ENCODE measurements at places on chromosomes 11 and 22.

DNA sequence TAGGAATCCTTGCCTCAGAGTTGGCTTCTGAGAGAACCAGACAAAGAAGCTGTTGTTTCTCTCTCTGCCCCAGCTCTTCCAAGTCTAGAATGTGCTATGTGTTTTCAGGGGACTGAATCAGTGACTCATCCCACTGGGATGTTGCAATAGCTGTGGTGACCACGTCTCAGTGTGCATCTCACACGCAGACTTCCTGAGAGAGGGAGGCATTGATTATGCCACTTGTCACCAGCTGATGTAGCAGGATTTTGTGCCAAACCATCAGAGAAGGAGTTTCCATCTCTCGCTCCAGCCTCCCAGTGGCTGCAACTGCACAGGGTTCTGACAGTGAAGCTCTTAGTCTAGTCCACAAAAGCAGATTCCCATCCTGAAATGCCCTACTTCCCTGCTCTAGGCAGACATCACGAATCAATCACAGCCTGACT lies 455.8 kb downstream of the MIAT start:
- no peak for DNase-seq

- DNase-seq: no peak
Measured at GRCh38 chr22:30824096-30824495, 129.4 kb downstream of the OSBP2 start.

DNA sequence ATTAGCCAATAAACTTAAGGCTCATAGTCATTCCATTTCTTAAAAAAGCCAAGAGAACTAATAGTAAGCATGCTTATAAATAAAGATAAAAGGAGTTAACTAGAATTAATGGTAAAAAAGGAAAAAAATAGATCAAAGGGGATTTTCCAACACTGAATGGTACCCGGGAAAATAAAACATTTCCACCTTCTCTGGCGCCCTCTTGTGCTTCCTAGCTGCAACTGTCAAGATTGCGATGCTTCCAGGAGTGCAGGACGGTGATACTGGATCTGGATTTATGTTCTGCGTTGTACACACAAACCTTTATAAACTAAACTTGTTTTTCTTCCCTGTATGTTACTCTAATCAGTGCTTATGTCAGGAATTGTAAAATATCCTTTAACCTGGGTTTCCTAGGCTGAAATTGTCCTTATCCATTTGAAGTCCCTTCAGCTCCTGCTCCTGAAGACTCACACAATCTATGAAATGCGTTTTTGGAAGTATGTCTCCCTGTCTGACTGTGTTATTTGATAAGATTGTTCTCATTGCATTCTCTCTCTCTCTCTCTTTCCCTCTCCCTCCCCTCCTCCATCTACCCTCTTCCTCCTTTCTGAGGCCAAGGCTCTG lies 9.6 kb upstream of the HTATIP2 start:
- peak; percentile 36 for DNase-seq

GRCh38 chr11:47860536-47860935 lies 12.4 kb upstream of the NUP160 start:
- no peak for DNase-seq

- no peak for DNase-seq
Measured at GRCh38 chr11:27358296-27358695, 4.7 kb downstream of the CCDC34 start.

DNA sequence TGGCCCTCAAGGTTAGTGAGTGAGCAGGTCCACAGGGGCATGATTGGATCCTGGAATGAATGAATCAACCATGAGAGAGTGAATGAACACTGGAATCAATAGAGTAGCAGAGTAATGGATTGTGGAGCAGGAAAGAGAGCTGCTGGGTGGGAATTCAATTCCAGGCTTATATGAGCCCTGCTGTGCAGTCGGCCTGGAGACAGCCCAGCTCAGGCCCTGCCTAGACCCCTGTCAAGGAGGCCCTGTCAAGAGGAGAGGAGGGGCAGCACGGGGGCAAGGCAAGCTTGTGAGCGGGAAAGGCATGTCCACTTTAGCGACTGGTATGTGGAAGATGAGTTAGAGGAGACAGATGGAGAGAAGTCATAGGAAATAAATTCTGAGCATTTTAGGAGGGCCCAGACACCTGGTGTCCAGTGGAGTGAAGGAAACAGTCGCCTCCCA lies 1.3 kb upstream of the FOLR1 start:
- DNase-seq: no peak

DNA sequence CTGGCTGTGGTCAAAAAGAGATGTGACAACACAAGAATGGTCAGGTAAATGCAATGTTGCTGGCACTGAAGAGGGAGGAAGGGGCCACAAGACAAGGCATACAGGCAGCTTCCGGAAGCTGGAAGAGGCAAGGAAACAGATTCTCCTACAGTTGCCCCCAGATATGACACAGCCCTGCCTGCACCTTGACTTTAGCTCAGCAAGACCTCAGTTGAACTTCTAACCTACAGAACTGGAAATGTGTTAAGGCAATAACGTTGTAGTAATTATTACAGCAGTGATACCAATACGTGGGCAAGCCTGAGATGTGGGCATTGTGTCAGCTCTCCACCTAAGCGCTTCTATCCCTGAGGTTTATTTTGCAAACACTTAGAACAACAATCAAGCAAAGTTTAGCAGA lies 4.2 kb upstream of the KIAA0930 start:
- DNase-seq: no peak

- peak; percentile 46 for DNase-seq
Measured at GRCh38 chr11:75733431-75734107, 15.9 kb downstream of the MOGAT2 start.

DNA sequence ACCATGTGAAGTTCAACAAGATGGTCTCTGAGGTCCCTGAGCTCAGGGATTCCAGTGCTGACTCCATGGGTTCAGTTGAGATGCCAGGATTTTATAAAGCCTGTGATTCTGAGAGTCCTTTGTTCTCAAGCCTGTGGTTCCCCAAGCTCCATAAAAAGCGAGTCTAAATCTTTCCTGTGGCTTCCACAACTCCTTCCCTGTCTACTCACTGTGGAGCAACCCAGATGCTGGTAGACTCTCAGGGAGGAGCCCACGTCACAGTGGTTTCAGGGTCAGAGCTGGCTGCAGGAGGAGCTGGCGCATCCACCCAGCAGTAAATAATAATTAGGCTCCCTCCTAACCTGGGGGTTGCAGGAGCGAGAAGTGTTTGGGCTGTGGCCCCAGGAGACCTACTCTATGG lies 2.0 kb upstream of the RELT start:
- DNase-seq: peak; percentile 57

GRCh38 chr11:95266751-95267374 lies 35.9 kb upstream of the SESN3 start:
- DNase-seq: no peak

GRCh38 chr11:132858223-132858622 lies 674.1 kb downstream of the OPCML start:
- peak; percentile 26 for DNase-seq

DNA sequence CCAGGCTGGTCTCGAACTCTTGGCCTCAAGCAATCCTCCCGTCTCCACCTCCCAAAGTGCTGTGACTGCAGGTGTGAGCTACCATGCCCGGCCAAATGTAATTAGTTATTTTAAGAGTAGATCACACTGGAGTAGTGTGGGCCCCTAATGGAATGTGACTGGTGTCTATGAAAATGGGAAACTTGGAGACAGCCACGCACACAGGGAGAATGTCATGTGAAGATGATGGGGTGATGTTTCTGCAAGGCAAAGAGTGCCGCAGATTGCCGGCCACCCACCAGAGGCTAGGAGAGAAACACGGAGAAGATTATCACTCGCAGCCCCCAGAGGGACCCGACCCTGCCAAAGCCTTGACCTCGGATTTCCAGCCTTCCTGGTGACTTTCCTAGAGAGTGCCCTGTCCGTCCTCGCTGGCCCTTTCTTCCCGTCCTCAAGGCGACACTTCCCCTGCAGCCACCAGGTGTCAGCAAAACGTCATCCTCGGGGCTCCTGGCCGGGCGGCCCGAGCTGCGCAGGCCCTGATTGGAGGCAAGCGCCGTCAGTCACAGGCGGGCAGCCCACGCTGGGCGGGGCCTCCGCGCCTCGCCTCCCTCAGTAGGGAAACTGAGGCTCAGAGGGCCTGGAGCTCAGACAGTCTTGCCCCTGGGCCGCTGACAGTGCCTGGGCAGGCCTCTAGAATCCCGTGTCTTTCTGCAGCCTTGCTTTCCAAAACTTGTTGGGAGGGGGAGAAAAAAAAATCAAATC lies 16.3 kb downstream of the CRYBB2 start:
- peak; percentile 84 for DNase-seq

- DNase-seq: no peak
Measured at GRCh38 chr22:24181088-24181995, at the start of gene SUSD2. TSS of gene SUSD2 (plus strand) at chr22:24181487. CDS start at chr22:24181520, 33 bp downstream.

- DNase-seq: peak; percentile 67
Measured at GRCh38 chr11:69166218-69167115, 10.7 kb downstream of the SMIM38 start.
